ENCODE measurements at places on chromosomes 2 and 18. TPM values are rescaled to one million over a fixed set of nuclear protein-coding genes. Genes with fewer than 3 reads are reported as not detected.

Gene PAIP2B
- total RNA-seq: 76.6 TPM

Gene CRACDL
- total RNA-seq: 3.0 TPM

Gene LTBP1
- total RNA-seq: 88.9 TPM

Gene WDR12
- 62.4 TPM for total RNA-seq

DNA sequence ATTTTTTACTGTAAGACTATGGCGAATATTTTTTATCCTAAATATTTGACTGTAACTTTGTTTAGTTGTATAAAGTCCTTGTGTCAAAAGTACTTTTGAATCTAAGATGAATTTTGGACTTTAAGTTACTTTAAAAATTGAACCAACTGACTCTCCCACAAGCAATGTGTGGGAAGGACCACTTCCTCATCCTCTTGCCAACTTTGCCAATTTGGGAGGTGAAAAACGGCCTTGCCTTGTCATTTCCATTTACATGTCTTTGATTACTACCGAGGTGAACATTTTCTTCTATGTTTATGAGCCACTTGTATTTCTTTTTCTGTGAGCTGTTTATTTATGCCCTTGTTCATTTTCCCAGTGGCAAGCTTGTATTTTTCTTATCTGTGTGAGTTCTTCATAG is 12.8 kb upstream of the MSGN1 start:
- no peak for DNase-seq

DNA sequence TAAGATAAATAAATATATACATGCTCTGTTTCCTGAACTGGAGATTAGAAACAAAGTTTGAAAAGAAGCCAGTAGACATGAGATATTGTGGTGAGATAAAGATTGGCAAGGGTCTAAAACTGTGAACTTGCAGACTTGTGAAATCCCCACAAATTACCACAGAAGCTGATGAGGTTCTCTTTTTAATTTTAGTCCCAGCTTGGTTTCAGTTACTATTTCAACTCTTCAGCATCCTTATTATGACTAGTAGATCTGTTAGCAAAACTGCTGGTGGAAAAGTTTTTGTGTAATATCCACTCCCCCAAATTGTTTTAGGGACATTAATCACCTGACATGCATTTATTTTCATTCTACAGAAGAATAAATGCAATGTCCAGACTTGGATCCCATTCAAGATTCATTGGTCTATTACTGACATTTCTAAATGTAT is 20.8 kb downstream of the RASGRP3 start:
- no peak for DNase-seq

DNA sequence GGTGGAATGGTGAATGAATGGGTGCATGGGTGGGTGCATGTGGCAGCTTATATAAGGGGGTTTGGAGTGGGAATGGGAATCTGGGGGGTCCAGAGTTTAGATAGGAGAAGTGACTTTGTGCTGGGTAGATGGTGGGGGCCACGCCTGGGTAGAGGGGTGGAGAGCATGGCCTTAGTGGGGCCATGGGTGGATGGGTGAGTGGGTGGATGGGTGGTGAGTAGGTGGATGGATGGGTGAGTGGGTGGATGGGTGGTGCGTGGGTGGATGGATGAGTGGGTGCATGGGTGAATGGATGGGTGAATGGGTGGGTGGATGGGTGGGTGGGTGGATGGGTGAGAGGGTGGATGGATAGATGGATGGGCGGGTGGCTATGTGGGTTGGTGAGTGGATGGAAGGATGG is 53.9 kb downstream of the MYO7B start:
- DNase-seq: no peak

GRCh38 chr18:68623342-68623741 is 91.6 kb downstream of the TMX3 start:
- no peak for DNase-seq

GRCh38 chr2:48693066-48693465 is 62.5 kb downstream of the LHCGR start:
- DNase-seq: no peak

GRCh38 chr18:47280121-47280520 is 28.7 kb upstream of the SKOR2 start:
- DNase-seq: no peak

All from left ventricle myocardium inferior (tissue), 1 donor.